ENCODE measurements at places on chromosomes 13 and 19. TPM values are rescaled to one million over a fixed set of nuclear protein-coding genes. Genes with fewer than 3 reads are reported as not detected.

- no peaks in the 10 kb centered on the region for H3K27me3 ChIP-seq
- peaks cover 88% of the 10 kb centered on the region for H3K4me1 ChIP-seq
- no peak for DNase-seq
- peak overlapping the region; percentile 54 for H3K27ac ChIP-seq
Measured at GRCh38 chr19:18503971-18504885, 17.6 kb downstream of the ELL start.

DNA sequence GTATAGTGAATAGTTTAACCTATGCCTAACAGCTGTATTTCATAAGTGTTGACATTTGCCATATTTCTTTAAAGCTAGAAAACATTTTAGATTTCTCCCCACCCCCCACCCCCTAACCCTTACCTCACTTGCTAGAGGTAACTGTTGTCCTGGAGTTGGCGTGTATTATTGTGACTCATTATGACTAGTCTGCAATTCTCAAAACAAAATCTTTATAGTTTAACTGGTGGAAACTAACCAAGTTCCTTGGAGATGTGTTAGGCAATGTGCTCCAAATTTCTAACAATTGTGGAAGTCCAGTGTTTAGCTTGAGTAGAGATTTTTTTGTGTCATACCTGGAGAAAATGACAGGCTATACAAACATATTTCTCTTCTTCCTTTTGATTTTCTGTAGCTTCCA, 38.0 kb downstream of the KCTD4 start:
- H3K4me3 ChIP-seq: no peak overlapping the region
- peaks cover 22% of the 10 kb centered on the region for H3K36me3 ChIP-seq
- H3K27me3 ChIP-seq: no peaks in the 10 kb centered on the region
- H3K4me1 ChIP-seq: peaks cover 2% of the 10 kb centered on the region
- DNase-seq: no peak

CD22 gene
- total RNA-seq: not detected

DNA sequence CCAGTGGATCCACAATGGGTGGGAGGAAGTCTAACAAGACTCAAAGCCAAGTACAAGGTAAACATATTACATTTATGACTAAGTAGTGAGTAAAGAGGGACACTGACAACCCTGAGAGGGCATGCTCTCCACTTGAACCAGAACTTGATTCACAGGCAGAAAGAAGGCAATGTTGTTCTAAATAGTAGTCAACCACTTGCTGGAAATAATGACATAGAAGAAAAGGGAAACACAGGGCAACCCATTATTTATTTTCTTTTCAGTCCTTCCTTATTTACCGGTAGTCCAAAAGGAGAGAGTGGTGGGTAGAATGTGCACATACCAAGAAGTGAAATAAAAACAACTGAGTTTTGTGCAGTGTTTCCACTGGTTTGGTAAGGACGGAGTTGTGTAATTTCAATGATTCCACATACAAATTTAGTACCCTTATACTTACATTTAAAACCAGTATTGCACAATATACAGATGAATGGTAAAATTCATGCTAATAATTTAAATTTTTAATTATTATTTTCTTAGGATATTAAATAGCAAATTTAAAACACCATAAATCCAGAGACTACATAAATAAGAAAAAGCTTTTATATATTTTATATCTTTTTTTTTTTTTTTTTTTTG, 65.9 kb downstream of the ENOX1 start:
- DNase-seq: no peak
- no peaks in the 10 kb centered on the region for H3K4me1 ChIP-seq
- no peak overlapping the region for H3K27ac ChIP-seq
- H3K36me3 ChIP-seq: no peaks in the 10 kb centered on the region
- peaks cover 11% of the 10 kb centered on the region for H3K27me3 ChIP-seq

ZNF626 gene
- total RNA-seq: 11.1 TPM

ZNF99 gene
- total RNA-seq: not detected

GRCh38 chr13:110225609-110226574, 81.1 kb downstream of the COL4A1 start:
- H3K27ac ChIP-seq: no peak overlapping the region
- H3K36me3 ChIP-seq: no peaks in the 10 kb centered on the region
- H3K4me3 ChIP-seq: no peak overlapping the region
- H3K4me1 ChIP-seq: no peaks in the 10 kb centered on the region
- DNase-seq: no peak
- H3K27me3 ChIP-seq: peaks cover 11% of the 10 kb centered on the region

DNA sequence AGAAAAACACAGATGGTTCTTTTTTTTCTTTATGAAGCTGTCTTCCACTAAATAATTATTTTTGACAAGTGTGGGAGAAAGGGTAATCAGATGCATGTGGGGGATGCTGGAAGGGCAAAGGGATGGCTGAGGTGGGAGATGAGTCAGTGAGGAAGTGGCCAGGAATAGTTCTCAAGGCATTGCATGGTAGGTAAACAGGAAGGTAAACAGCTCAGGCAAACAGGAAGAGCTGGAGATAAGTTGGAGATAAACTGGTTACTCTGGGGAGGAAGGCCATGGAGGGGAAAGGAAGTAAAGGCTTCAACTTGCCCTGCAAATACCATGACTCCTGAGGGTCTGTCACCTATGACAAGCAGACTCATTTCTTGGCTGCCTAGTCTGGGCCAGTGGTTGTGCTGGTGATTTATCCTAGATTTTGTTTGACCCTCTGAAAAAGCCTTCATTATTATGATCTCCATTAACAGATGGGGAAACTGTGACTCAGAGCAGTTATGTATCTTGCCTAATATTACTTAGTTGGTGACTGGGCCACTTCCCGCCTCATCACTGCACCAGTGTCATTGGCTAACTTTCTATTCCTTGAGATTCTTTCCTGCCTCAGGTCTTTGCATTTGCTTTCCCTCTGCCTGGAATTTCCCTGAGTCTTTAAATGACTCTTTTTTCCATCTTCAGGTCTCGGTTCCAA, 17.1 kb downstream of the ACTL9 start:
- no peak overlapping the region for H3K4me3 ChIP-seq
- H3K4me1 ChIP-seq: peaks cover 30% of the 10 kb centered on the region
- no peak overlapping the region for H3K27ac ChIP-seq
- H3K27me3 ChIP-seq: peaks cover 8% of the 10 kb centered on the region

DNA sequence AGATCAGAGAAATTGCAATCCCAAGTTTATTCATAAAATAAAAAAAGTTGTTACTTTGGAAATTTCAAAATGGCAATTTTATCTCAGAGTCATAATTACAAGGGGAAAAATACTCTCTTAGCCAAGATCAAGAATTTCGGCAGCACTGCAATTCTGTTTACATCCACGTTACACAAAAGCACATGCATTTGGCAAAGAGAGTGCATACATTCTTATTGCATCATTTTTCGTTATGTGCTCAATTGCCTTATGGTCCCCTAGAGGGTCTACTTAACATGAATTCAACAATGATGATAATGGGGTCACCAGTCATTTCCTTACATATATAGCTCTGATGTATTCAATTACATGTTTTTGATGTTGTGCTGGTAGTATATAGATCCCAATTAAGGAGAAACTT, 498.0 kb downstream of the DIAPH3 start:
- no peak overlapping the region for H3K27ac ChIP-seq
- H3K4me3 ChIP-seq: no peak overlapping the region
- H3K27me3 ChIP-seq: no peaks in the 10 kb centered on the region
- no peaks in the 10 kb centered on the region for H3K4me1 ChIP-seq

DNA sequence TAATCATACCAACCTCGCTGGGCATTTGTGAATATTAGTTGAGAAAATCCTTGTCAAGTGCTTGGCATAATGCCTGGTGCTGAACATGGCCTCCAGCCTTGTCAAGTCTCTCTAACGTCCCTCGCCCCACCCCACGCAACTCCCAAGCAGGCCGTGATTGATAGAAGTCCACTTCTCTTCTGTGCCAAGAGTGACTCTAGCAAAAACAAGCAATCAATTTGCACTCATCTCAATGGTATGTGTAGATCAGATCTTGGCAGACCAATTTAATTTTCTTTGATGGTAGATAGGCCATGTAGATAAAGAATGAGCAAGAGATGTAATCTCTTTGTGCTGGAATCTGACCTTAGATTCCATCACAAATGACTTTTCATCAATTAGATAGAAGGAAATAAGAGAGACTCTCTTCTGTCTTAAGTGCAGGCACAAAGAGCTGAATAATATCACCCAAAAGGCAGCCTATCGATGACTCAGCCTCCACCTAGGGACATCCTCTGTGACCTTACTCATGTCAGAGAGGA, 31.0 kb upstream of the KATNAL1 start:
- DNase-seq: no peak
- peaks cover 6% of the 10 kb centered on the region for H3K27me3 ChIP-seq
- H3K27ac ChIP-seq: no peak overlapping the region
- H3K4me1 ChIP-seq: peaks cover 18% of the 10 kb centered on the region
- H3K4me3 ChIP-seq: no peak overlapping the region

DNA sequence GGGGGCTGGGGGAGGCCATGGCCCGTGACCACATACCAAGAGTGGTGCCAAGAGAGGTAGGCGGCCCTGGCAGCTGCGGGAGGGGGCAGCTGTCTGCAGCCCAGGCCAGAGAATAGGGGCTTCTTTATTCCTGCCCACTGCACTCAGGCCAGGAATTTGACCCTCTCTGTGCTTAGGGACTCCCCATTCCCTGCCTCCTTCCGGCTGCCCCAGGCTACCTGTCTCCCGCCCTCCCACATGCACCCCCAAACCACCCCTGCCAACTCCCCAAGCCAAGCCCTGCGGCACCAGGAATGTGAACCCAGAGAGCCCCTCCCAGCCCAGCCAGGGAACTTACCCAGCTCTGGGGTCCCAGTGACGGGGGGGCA, 687 bp downstream of the PLEKHA4 start:
- H3K4me1 ChIP-seq: peaks cover 8% of the 10 kb centered on the region
- H3K4me3 ChIP-seq: no peak overlapping the region
- H3K27ac ChIP-seq: no peak overlapping the region
- peaks cover 10% of the 10 kb centered on the region for H3K27me3 ChIP-seq
- H3K36me3 ChIP-seq: no peaks in the 10 kb centered on the region

MAMSTR gene
- total RNA-seq: 1.5 TPM

GPR12 gene
- not detected for total RNA-seq

NKPD1 gene
- 0.17 TPM for total RNA-seq

- H3K4me3 ChIP-seq: peak overlapping the region; percentile 82
- H3K27ac ChIP-seq: peak overlapping the region; percentile 95
- H3K36me3 ChIP-seq: peaks cover 26% of the 10 kb centered on the region
Measured at GRCh38 chr19:15124572-15125231, 17.5 kb downstream of the SYDE1 start.

CSNK1G2 gene
- 112 TPM for total RNA-seq

- peaks cover 21% of the 10 kb centered on the region for H3K4me1 ChIP-seq
- DNase-seq: no peak
- no peak overlapping the region for H3K27ac ChIP-seq
- peaks cover 16% of the 10 kb centered on the region for H3K36me3 ChIP-seq
Measured at GRCh38 chr19:612941-613340, 20.4 kb downstream of the POLRMT start.

- H3K36me3 ChIP-seq: no peaks in the 10 kb centered on the region
- DNase-seq: no peak
- no peaks in the 10 kb centered on the region for H3K4me1 ChIP-seq
- no peak overlapping the region for H3K27ac ChIP-seq
Measured at GRCh38 chr13:22235950-22236290, 565.0 kb downstream of the FGF9 start.

- DNase-seq: no peak
- peaks cover 49% of the 10 kb centered on the region for H3K36me3 ChIP-seq
- no peaks in the 10 kb centered on the region for H3K27me3 ChIP-seq
- no peaks in the 10 kb centered on the region for H3K4me1 ChIP-seq
Measured at GRCh38 chr13:52428295-52428694, 22.1 kb downstream of the VPS36 start.

DNA sequence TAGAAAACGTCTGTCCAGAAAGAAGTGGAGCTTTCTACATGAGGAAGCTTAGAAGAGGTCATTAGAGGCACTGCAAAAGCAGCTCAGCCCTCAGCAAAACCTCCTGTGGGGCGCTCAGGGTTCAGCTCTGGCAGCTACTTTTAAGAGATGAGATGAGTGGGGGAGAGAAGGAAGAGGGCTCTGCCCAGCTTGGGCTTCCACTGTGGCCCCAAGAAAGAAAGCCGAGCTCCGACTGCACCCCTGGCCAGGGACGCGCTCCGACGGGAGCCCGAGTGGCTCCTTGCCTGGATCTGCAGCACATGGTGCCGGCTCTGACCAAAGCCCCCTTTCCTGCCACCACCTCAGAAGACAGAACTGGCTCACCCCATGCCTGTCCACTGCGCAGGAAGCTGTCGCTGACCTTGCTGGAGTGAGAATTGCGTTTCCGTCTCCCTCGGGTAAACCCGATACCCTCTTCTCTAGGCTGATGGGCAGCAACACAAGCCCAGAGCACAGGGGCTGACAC, 36.4 kb downstream of the NAXD start:
- no peak overlapping the region for H3K4me3 ChIP-seq
- H3K27ac ChIP-seq: no peak overlapping the region
- no peak for DNase-seq
- H3K36me3 ChIP-seq: peaks cover 14% of the 10 kb centered on the region

GRCh38 chr19:49106648-49107135, 7.5 kb upstream of the LIN7B start:
- no peak overlapping the region for H3K4me3 ChIP-seq
- H3K27ac ChIP-seq: peak overlapping the region; percentile 56
- no peaks in the 10 kb centered on the region for H3K27me3 ChIP-seq
- peak; percentile 71 for DNase-seq
- H3K4me1 ChIP-seq: peaks cover 4% of the 10 kb centered on the region

GRCh38 chr13:87906411-87906810, 235.2 kb downstream of the SLITRK5 start:
- no peak overlapping the region for H3K4me3 ChIP-seq
- H3K36me3 ChIP-seq: no peaks in the 10 kb centered on the region
- H3K27ac ChIP-seq: no peak overlapping the region
- no peaks in the 10 kb centered on the region for H3K4me1 ChIP-seq
- no peak for DNase-seq

GRCh38 chr13:38372820-38373383, 23.3 kb downstream of the UFM1 start:
- no peak for DNase-seq
- no peak overlapping the region for H3K27ac ChIP-seq
- H3K36me3 ChIP-seq: no peaks in the 10 kb centered on the region

Data from activated CD4-positive, alpha-beta T cell treated with anti-CD3 and anti-CD28 coated beads, Interleukin-2, amount 10 ng/mL, durations not matched to agents 7 days and 5 days (primary cell).